ENCODE measurements at places on chromosomes 2 and 18.

GRCh38 chr18:3389977-3390376 lies 60.0 kb upstream of the TGIF1 start:
- DNase-seq = no peak

DNA sequence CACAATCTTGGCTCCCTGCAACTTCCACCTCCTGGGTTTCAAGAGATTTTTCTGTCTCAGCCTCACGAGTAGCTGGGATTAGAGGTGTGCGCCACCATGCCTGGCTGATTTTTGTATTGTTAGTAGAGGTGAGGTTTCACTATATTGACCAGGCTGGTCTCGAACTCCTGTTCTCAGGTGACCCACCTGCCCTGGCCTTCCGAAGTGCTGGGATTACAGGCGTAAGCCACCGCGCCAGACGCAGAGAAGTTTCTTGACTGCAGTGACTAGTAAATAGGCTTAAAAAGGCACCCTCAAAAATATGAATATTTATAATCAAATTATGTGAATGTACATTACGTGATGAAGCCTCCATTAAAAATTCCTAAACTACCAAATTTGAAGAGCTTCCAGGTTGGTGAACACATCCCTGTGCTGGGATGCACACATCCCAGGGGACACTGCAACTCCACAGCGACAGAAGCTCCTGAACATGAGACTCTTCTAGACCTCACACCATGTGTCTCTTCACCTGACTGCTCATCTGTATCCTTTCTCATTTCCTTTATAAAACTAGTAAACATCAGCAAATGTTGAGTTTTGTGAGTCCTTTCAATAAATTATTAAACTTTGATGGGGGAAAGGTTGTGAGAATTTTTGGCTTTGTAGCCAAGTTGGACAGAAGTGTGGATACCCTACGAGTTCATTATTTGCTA lies 203.3 kb upstream of the SPOPL start:
- DNase-seq = no peak

GRCh38 chr18:37854396-37854795 lies 288.8 kb upstream of the CELF4 start:
- no peak for DNase-seq

GRCh38 chr2:113829270-113829669 lies 60.6 kb upstream of the ACTR3 start:
- no peak for DNase-seq

DNA sequence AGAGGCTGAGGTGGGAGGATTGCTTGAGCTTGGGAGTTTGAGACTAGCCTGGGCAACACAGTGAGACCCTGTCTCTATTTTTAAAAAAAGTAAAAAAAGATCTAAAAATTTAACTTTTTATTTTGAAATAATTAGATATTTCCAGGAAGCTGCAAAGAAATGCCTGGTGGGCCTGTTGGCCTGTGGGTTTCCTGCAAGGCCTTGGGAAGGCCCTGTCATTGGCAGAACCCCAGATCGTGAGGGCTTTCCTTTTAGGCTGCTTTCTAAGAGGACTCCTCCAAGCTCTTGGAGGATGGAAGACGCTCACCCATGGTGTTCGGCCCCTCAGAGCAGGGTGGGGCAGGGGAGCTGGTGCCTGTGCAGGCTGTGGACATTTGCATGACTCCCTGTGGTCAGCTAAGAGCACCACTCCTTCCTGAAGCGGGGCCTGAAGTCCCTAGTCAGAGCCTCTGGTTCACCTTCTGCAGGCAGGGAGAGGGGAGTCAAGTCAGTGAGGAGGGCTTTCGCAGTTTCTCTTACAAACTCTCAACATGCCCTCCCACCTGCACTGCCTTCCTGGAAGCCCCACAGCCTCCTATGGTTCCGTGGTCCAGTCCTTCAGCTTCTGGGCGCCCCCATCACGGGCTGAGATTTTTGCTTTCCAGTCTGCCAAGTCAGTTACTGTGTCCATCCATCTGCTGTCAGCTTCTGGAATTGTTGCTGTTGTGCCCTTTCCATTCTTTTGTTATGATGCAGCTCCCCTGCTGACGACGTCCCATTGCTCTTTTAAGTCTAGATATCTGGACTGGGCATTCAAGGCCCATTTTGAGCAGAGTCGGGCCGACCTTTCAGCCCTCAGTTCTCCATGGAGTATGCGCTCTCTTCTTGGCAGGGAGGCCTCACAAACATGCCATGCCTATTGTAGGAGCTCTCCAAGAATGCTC lies 6.6 kb downstream of the PROC start:
- no peak for DNase-seq

- no peak for DNase-seq
Observed at GRCh38 chr2:109123586-109124201, 5.3 kb upstream of the SH3RF3 start.

- DNase-seq = no peak
Observed at GRCh38 chr2:54065411-54065810, 50.0 kb upstream of the ACYP2 start.

- DNase-seq = peak; percentile 38
Observed at GRCh38 chr2:241390301-241391206, 34.5 kb downstream of the FARP2 start.

DNA sequence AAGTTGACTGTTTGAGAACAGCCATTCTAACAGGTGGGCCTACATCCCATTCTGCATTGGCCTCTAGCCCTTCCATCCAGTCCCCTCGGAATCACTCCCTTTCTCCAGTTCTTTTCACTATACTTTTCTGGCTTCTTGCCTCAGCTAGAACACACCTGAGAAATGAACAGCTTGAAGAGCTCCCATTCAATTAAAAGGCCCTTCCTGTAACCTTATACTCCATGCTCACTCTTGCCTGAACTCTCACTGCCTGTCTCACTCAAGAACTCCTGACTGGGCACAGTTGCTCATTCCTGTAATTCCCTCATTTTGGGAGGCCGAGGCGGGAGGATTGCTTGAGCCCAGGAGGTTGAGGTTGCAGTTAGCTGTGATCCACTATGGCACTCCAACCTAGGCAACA lies 23.6 kb downstream of the CHRNA1 start:
- no peak for DNase-seq

DNA sequence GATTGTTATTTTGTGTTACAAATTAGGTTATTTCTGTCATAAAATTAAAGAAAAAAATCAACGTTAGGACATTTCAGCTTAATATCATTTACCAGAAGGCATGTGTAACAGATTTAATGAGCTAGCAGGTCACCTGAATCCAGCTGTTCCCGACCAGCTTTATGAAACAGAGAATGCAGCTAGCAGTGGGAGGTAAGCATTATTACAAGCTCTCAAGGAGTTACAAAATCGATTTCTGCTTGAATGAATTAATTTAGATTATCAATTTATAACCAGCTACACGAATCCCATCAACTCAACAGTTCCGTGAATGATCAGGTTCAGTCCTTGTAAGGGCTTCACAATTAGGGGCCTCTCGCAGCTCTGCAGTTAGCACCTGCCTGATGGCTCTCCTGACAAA lies 211.9 kb downstream of the PTGR3 start:
- DNase-seq = no peak

GRCh38 chr2:235563056-235563910 lies 69.4 kb downstream of the AGAP1 start:
- DNase-seq = no peak

DNA sequence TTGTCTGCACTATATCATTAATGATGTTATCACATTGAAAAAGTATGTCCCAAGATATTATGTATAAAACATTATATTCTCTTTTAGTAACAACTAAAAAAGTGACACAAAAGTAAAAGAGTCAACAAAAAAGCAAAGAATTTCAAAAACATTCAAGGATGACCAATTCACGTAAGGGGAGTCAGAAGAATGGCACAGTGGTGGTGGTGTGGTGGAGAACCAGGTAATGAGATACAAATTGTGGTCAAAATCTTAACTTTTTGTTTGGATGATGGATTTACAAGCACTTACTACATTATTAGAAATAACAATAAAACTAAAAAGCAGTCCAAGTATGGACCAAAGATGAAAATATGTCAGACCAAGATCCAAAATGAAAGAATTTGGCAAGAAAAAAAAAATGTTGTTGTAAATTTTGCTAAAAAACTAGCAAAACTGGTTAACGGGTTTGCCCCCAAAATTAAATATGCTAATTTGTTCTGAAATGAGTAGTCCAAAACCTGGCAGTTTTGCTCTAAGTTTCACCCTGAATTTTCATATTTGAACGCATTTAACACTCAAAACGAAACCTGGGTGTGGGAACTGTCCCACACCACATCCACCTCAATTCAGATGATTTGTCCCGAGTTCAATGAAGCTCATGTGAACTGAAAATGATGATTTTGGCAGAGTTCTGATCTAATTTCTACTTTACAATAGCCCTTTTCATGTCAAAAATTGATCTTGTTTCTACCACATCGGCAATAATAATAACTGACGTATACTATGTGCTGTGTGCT lies 135.8 kb downstream of the IKZF2 start:
- peak; percentile 52 for DNase-seq

- no peak for DNase-seq
Observed at GRCh38 chr2:193505620-193506019, 1310.9 kb upstream of the TMEFF2 start.

DNA sequence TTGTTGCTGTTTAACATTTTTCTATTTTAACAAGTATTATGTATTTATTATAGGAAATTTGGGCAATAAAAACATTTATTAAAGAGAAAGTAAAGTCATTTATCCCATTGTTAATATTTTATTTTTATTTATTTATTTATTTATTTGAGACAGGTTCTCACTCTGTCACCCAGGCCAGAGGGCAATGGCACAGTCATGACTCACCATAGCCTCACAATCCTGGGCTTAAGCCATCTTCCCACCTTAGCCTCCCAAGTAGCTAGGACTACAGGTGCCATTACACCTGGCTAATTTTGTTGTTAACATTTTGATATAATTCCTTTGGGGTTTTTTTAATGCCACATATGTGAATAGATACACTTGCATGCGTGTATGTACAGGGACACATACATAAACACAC lies 165.9 kb upstream of the STON1 start:
- no peak for DNase-seq

DNA sequence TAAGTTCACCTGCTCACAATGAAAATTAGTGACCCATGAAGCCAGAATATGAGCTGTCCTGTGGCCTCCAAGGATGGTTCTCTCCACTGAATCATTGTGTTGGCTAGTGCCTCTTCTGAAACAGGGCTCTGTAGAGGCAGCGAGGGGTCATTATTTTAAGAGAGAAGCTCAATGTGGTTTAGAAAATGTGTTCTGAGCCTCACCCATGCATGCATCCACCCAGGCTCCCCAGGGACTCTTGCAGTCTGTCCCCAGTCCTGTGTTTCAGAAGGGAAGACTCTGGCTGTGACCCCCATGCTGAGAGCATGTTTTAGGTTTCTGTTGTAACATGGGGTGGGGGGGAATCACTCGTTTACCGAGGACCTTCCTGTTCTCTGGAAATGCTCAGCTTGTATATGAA lies 135.2 kb downstream of the RNF144A start:
- DNase-seq = no peak

- DNase-seq = no peak
Observed at GRCh38 chr2:43541165-43541564, 54.7 kb downstream of the THADA start.

DNA sequence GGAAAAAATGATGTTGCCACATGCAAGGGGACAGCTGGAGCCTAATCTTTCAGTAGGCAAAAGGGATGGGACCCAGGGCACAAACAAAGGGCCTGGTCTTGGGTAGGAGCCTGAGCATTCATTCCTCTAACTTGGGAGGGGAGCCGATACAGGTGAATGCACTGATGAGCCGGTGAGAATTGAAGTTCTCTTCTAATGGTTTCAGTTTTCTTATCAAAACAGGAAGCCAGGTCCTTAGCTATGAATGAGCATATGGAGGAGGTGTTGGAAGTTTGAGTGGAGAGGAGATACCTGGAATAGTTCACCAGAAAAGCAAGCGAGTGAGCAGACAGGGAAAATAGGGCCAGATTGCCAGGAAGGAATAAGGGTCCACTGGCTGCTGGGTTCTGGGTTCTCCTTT lies 10.1 kb downstream of the DPP4 start:
- DNase-seq = no peak

DNA sequence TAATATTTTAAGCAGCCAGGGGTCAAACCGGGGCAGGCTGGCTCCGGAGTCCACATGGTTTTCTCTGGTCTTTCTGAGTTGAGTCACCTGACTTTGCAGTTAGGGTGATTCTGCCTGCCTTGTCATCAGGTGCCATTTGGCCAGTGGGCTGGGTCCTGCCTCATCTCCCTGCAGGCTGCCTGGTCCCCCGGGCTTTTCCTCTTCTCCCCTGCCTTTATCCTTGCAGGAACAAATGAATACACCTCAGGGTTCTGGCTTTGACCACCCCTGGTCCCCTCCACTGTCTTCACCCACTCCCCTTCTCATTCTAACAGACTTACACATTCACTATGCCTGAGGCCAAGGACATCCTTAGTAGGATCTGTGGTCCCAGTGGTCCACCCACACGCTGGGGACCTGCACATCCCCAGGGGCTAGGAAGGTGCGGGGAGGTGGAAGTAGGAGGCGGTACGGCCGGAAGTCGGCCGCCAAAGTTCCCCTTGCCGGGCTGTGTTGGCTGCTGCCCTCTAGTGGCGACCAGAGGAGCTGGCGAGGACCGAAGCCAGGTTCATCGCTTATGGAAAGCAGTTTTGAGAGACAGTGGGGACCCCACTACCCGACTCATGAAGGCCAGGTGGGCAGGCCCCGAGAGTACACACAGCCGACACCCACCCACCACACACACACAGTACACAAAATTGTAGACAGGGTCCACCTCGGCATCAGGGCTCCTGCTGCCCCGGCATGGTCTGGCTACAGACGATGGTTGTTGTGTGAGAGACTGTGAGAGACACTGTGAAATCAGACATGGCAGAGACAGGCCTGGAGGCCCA lies 6.3 kb upstream of the TEX261 start:
- DNase-seq = peak; percentile 90

GRCh38 chr2:195367809-195368208 lies 289.2 kb upstream of the SLC39A10 start:
- DNase-seq = no peak

GRCh38 chr2:3108710-3109702 lies 268.6 kb downstream of the EIPR1 start:
- DNase-seq = no peak

GRCh38 chr2:10982931-10983701 lies 71.4 kb downstream of the KCNF1 start:
- DNase-seq = no peak

DNA sequence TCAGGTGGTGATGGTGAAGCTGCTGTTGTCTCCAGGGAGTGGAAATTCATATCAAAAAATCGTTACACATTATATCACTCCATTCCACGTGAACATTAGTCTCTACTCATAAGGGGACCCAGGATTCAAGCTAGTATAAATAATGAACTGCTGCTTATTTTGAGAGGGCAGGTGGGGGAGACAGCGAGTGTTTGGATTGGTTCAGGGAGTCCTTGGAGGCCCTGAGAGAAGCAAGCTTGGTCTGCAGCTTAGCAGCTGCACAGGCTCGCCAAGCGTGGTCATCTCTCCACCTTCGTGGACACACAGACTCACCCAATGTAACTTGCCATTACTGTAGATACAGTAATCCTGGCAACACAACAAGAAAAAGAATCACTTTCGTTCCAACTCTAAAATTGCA lies 177.6 kb downstream of the ZNF521 start:
- no peak for DNase-seq
